ENCODE measurements at places on chromosomes 2 and 18. TPM values are rescaled to one million over a fixed set of nuclear protein-coding genes. Genes with fewer than 3 reads are reported as not detected.

RGPD4 gene
- not detected for total RNA-seq

BCL11A gene
- 0.64 TPM for total RNA-seq

KANSL3 gene
- total RNA-seq, result 26.3 TPM

TSPYL6 gene
- total RNA-seq, result not detected

RAX gene
- total RNA-seq, result not detected

CTDP1 gene
- total RNA-seq, result 27.7 TPM

CREG2 gene
- 0.39 TPM for total RNA-seq

PLGLB1 gene
- total RNA-seq, result 0.63 TPM

TBC1D8 gene
- 62.4 TPM for total RNA-seq

SPATA3 gene
- not detected for total RNA-seq

LOXHD1 gene
- total RNA-seq, result under 0.01 TPM

OTOS gene
- total RNA-seq, result not detected

IL37 gene
- total RNA-seq, result not detected

DCDC2C gene
- 0.13 TPM for total RNA-seq

PAX3 gene
- total RNA-seq, result not detected

SLC9A4 gene
- total RNA-seq, result not detected

KCNK3 gene
- not detected for total RNA-seq

NEU4 gene
- 0.13 TPM for total RNA-seq

SERPINB5 gene
- total RNA-seq, result not detected

ANO7 gene
- 1.0 TPM for total RNA-seq

C1QL2 gene
- total RNA-seq, result not detected

GCG gene
- total RNA-seq, result not detected

SLC16A14 gene
- 0.25 TPM for total RNA-seq

STPG4 gene
- under 0.01 TPM for total RNA-seq

ICOS gene
- total RNA-seq, result under 0.01 TPM

MLPH gene
- total RNA-seq, result not detected

EFR3B gene
- total RNA-seq, result 0.39 TPM

FKBP1B gene
- 8.0 TPM for total RNA-seq

MEP1B gene
- total RNA-seq, result not detected

POTEE gene
- total RNA-seq, result 0.26 TPM

DSEL gene
- 8.5 TPM for total RNA-seq

KCNG2 gene
- total RNA-seq, result 0.26 TPM

HMSD gene
- total RNA-seq, result not detected

CRACDL gene
- total RNA-seq, result 3.0 TPM

TOGARAM2 gene
- 0.13 TPM for total RNA-seq

RAD51AP2 gene
- total RNA-seq, result not detected

CYP27A1 gene
- total RNA-seq, result 19.2 TPM

NTSR2 gene
- not detected for total RNA-seq

POMC gene
- total RNA-seq, result 0.63 TPM

INPP4A gene
- 40.0 TPM for total RNA-seq

CIDEA gene
- not detected for total RNA-seq

ANKRD30BL gene
- total RNA-seq, result not detected

SERPINB3 gene
- total RNA-seq, result not detected

MYOM1 gene
- 0.26 TPM for total RNA-seq

ATP8B1 gene
- total RNA-seq, result 18.2 TPM

NLRC4 gene
- not detected for total RNA-seq

AMER3 gene
- not detected for total RNA-seq

DLX2 gene
- total RNA-seq, result not detected

IL1R1 gene
- 7.2 TPM for total RNA-seq

CCBE1 gene
- under 0.01 TPM for total RNA-seq

All from dermis microvascular lymphatic vessel endothelial cell (primary cell).